ENCODE measurements at places on chromosomes 4 and X.

DNA sequence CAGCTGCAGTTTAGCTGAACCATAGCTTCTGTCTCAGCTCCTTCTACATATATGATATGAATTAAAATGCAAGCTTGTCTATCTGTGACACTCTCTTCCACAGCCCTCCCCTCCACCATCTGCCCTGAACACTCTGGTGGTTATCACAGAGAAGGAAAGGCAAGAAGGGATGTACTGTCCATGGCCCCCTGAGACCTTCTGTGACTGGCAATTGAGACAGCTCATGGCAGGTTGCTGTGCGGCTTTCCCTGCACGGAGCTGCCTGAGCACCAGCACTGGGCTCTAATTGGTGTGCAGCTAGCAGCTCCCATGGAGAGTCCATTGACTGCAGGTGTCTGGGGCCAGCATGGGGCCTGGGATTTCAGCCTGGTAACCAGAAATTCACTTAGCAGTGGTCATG lies 109.8 kb upstream of the ANXA3 start:
- DNase-seq, result no peak

DNA sequence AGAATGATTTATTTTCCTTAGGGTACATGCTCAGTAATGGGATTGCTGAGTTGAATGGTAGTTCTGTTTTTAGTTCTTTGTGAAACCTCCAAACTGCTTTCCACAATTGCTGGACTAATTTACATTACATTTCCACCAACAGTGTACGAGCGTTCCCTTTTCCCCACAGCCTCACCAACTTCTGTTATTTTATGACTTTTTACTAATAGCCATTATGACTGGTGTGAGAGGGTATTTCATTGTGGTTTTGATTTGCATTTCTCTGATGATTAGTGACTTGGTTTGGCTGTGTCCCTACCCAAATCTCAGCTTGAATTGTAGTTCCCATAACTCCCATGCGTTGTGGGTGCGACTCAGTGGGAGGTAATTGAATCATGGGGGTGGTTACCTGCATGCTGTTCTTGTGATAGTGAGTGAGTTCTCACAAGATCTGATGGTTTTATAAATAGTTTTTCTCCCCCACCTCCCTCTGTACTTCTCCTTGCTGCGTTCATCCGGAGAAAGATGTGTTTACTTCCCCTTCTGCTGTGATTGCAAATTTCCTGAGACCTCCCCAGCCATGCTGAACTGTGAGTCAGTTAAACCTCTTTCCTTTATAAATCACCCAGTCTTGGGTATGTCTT lies 95.1 kb downstream of the GBA3 start:
- no peak for DNase-seq

- DNase-seq, result no peak
Measured at GRCh38 chr4:37138019-37138653, 106.4 kb upstream of the NWD2 start.

- no peak for DNase-seq
Measured at GRCh38 chrX:25241461-25241860, 225.7 kb upstream of the ARX start.

DNA sequence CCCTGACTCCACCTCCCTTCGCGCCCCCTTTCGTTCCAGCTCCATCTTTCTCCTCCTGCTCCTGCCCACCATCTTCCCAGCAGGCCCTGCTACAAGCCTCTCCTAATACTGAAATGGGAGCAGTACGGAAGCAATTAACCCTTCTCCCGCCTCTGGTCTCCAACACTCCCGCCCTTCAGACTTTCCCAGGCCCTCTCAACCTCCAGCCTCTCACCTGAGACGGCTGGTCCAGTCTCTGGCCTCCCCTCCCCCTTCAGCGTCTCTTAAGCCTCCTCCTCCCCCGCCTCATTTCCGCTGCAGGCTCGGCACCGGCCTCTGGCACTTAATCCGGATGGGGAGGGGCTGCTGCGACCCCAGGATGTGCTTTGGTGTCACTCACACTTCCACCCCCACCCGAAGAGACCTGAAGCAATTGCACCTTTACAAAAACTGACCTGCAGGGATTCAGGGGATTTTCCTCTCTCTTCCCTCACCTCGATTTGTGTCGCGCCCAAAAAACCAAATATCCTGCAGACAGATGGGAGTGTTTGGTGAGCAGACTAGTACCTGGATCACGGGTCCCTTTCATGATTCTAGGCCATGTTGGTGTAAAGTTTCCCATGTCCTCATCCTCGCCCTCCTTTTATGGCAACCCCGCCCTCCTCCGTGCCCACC lies 657 bp downstream of the TCEAL8 start:
- DNase-seq, result peak; percentile 12

GRCh38 chrX:153635788-153636668 lies 11.0 kb upstream of the DUSP9 start:
- DNase-seq, result no peak

- no peak for DNase-seq
Measured at GRCh38 chrX:45601052-45601451, 400.4 kb upstream of the DIPK2B start.

DNA sequence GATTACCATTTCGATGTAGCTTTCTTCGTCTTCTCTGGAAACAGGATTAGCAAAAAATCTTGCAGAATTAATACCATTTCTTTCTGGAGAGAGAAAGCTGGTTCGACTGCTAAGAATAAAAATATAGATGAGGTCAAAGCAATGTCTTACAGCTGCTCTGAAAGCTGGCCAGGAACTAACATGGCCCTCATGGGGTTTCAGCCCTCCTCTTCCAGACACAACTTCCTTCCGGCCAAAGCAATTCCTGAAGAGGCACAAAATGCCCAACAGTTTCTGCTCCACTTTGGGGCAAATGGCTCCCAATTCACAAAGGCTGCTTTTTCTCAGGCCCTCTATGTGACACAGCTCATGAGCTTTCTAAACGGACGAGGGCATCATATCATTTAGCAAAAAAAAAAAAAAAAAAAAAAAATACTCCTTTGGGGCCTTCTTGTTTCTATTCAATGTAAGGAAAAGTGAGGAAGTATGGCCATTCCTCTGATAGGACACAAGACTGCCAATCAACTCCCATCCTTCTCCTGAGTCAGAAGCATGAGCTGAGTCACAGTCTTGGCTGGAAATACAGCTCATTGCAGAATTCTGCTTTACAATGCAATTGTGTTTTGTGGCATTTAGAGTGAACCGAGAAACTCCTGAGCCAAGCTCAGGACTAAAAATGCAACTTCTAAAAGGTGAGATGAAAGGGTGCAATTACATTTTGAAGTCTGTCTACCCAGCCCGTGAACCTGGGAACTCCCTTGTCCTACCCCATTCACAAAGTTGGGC lies 42.7 kb upstream of the CTAG2 start:
- DNase-seq, result no peak

All from activated CD8-positive, alpha-beta memory T cell treated with anti-CD3 and anti-CD28 coated beads for 4 hours (primary cell).